ENCODE measurements at places on chromosomes 7 and 10.

DNA sequence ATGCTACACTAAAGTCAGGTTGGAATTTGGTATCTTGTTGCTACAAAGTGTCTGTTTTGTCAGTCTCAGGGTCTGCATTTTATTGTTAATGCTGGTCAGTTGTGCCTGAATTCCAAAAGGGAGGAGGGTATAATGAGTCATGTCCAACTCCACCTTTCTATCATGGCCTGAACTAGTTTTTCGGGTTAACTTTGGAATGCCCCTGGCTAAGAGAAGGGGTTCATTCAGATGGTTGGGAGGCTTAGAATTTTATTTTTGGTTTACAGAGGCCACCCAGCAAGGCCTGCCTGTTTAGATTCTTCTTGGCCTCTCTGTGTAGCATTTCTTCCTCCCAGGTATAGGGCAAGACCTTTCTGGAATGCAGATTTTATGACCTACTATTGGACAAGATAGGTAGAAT, 93.2 kb downstream of the SKIDA1 start:
- no peak for DNase-seq

DNA sequence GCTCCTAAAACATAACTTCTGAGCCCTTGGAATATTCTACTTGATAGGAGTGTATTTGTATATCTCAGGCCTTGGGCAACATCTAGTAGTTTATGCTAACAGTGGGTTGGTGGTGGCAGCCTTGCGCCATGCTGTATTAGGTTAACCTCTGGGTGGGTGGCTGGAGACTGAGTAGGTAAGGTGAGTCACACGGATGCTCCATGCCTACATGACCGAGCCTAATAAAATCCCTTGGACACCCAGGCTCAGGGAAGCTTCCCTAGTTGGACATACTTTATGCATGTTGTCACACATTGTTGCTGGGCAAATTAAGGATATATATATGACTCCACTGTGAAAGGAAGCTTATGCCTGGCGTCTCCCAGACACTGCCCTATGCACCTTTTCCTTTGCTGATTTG, 6.0 kb upstream of the DAGLB start:
- DNase-seq: no peak

DNA sequence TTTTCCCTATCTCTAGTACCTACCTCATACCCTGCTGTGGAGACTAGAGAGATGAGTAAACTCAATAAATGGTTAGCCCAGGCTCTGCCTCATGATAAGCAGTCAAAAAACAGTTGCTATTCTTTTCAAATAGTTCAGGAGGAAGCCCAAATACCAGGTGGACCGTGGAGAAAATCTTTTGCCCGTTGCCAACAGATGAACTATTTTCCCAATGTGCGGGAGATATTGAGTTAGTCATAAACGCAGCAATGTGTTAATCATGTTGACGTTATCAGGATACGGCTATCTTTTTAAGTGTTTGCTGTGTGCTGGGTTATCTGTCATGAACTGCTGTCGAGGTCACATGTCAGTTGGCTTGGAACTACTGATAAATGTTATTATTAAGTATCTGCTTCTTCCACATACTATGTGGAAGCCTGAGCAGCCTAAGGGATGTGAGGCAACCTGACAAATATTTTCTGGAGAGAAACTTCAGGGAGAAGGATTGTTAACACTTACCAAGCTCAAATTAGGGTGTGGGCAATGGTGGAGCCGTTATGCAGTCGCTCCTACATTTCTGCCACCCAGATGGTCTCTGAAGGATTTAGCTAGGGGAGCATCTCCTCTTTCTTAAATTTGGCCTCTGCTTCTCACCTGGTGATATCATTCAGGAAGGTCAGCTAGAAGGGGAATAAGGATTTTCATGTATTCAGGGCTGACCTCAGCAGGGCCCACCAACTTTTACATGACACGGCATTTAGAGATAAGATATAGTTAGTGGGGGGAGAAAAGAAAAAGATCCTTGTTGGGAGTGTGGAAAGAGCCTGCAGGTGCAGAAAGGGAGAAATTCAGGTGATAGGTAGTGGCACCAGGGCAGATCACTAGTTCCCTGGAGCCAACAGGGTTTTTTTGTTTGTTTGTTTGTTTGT, 33.5 kb upstream of the SLC26A3 start:
- DNase-seq: no peak

GRCh38 chr7:21967598-21968003, 21.9 kb upstream of the CDCA7L start:
- no peak for DNase-seq

DNA sequence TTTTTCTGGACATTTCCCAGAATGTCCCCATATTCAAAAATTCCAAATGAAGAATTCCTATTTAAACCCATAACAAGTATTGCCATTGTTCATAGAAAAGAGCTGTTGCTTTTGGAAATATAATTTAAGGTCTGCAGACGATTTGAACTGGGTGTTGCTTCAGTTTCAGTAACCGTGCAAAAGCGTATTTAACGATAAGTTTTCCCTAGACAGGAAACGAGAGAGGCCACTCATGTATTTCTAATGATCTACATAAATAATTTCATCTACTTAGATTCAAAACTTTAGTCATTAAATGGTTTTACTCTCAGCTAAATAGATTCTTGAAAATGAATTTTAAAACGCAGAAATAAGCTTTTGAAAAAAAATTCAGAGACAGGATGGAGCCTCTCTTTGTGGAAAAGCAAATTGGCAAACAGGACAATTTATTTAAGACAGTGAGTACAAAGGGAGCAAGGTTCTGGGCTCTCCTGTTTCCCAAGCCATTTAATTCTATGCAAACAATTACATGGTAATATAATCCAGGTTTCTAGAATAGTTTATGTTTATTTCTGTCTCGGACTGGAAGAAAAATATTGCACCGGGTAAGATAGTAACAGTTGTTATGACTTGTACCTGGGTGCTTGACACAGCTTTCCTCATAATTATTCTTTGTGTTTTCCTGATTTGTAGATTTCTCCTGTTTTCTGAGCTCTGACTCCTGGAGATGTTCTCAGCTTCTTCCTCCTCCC, 263.0 kb downstream of the BAMBI start:
- peak; percentile 94 for DNase-seq

GRCh38 chr10:55628260-55628701, 732.8 kb downstream of the ZWINT start:
- DNase-seq: no peak

DNA sequence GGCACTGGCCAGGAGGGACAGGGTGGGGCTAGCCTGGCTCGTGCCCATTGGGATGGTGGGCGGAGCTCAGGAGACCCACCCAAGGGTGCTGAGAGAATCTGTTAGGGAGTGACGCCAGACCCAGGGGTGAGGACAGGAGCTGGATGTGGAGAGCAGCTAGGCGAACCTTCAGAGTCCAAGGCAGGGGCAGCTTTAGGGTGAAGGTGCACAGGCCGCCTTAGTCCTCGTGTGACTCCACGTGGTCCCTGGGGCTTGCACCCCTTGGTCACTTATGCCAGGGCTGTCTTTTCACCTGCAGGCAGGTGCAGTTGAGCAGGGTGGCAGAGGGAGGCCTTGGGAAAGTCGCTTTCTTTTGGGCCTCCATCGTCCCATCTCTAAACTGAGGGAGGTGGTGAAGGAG, 4.3 kb downstream of the RAMP3 start:
- no peak for DNase-seq

DNA sequence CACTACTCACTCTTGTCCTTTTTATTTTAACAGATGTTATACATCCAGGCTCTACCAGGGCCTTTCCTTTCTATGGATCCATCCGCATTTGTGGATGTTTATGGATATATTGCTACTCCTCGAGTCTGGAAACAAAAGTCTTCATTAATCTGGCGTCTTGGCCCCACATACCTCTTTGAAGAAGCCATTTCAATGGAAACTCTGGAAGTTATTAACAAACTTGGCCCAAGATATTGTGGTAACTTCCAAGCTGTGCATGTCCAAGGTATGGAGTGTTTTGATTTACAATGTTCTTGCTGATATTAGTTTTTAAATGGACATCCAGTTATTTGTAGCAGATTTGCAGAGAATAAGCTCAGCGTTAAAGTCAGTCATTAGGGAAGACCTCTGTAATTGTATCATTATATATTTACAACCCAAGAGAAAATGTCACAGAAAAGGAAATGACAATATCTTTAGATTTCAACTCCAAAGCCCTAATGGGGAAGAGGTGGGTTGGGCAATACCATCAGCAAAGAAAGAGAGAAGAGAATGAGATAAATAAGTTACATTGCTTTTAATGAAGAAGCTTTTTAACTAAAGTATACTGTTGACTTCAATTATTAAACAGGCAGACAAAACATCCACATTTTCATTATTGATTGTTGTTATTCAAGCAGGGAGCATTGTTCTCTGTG, 102.1 kb downstream of the WDFY4 start:
- DNase-seq: no peak

DNA sequence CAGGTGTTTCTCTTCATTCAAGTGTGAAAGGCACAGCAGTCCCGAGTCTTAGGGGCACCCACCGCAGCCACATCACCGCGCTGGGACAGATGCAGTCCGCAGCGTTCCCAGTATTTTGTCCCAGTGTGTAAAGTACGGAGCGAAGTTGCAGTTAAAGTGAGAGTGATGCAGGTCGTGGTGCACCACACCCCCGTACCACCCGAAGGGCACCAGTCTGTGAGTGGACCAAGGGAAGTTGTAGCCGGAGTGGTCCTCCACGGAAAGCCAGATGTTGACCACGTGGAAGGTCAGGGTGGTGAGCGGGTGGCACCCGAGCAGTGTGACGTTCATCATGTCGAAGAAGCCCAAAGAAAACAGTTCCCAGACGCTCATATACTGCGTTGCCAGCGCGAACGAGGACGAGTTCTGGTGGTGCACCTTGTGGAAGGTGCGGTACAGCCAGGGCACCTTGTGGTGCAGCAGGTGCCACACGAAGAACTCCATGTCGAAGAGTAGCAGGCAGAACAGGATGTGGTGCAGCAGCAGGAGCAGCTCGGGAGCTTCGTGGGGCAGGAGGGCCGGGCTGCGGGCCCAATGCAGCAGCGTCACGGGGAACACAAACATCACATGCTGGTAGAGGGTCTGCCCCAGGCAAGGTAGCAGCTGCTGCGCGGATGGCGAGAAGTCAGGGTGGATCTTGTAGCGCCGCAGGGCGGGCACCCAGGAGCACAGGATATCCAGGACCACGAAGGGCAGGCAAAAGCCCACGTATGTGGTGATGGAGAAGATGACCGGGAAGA, 526 bp downstream of the CH25H start:
- no peak for DNase-seq

DNA sequence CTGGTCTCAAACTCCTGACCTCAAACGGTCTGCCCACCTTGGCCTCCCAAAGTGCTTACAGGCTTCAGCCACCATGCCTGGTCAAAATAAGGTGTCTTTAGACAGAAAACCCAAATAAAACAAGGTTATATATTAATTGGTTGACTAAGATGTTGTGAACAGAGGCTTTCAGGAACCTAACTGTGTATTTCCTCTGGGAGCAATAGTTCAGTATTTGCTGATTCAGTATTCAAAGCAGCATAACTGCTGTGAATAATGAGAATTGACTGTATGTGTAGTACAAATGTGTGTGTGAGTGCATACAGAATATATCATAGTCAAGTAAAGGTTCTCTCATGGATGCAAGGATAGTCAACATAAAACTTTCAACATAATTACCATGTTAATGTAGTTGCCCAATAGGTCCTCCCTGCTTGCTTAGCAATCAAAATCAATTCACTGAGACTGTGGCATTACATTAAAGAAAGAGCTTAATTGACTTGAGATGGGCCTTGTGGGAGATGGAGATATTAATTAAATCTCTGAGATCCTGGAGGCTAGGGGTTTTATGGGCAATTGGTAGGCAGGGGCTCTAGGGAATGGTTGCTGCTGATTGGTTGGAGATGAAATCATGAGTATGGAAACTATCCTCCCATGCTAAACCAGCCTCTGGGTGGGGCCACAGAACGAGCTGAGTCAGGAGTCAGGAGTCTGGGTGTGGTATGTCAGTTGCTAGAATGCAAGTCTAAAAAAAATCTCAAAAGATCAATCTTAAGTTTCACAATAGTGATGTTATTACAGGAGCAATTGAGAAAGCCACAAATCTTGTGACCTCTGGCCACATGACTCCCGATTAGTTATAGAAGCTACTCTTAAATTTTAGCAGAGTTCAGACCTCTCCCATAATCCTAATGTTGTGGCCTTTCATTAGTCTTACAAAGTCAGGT, 162.7 kb downstream of the AKR1D1 start:
- DNase-seq: no peak

DNA sequence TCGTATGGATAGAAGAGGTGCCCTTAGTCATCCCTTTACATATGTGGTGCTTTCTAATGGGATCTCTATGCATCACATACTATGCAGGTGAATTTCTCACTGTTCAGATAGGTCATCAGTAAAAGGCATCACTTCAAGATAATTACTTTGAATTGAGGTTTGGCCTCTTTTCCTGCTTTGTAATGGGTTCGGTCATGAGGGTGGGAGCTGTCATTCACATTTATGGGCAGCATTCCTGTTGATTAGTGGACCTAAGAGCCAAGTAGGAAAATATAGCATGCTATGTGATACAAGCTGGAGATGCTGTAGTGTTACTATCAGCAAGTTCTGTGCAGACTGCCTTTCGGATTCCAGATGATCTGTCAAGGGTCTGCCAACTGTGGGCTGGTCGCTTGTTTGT, 156.3 kb downstream of the LCOR start:
- DNase-seq: no peak

- DNase-seq: no peak
Measured at GRCh38 chr10:97279121-97279815, 13.2 kb downstream of the ARHGAP19 start.

DNA sequence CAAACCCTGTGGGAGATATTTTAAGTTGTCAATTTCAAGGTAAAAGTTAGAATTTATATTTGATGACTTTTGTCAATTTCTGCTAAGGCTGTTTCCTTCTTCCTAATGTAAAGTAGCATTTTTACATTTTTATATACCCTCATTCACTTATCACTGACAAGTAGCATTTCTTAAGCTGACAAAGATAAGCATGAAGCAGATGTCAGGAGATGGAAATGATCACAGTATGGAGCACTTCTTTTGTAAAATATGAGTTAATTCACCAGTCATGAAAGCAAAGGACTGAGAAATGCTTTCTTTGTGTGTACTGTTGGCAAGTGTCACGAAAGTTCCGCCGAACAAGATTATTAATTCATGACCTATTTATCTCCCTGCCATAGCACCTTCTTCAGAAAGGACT, 503.9 kb downstream of the DNAJB9 start:
- DNase-seq: no peak

DNA sequence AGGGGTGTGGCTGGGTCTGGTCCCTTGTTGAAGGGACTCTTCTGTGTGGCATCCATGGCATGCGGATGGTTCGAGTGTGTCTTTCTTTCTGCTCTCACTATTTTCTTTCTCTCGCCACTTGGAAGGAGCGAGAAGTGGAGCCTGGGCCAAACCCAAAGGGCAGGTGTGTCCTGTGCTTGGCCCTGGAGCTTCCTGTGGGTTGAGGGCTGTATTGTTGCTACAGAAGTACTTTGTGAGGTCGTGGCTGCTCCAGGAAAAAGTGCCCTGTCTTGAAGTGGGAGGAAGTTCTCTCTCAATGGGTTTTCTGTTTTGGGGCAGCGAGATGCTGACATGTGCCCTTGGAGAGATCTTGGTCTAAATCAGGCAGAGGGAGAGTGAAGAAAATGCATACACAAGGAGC, 72.0 kb downstream of the DOCK1 start:
- DNase-seq: no peak

Measured in NCI-H1092 treated with DMSO at 0.1 percent for 48 hours (cell line).